ENCODE measurements at places on chromosomes 2 and 18.

DNA sequence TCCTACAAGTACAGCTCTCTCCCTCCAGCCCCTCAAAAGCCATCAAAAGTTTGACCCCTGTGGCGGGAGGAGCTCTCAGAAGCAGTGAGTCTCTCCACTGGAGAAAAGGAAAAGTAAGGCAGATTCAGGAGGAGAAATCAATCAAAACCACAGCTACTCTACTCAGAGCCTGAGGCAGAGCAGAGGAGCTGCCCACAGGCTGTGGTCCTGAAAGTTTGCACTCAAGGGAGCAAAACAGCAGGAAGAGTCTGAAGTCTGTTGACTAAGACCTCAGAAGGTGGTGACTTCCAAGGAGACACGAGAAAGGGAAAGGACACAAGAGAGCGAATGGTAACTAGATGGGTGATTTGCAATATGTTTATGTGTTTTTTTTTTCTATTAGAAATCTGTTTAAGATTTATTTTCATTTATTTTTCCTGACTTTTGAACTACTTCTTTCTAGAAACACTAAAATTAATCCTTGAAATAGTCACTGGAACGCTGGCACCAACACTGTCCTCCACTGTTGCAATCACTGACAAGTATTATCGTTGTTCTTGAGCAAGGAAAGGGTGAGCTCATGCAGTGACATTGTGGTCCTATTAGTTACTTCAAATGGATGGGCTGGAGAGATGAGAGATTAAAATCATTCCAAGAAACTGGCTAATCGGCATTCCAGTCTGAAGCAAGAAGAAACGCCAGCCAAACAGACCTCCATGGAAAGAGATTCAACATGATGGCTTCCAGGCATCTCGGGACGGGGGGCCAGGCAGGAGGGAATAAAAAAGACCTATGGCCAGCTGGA lies 35.8 kb downstream of the PID1 start:
- DNase-seq: no peak

- DNase-seq: no peak
Observed at GRCh38 chr2:135086222-135086621, 34.1 kb downstream of the RAB3GAP1 start.

DNA sequence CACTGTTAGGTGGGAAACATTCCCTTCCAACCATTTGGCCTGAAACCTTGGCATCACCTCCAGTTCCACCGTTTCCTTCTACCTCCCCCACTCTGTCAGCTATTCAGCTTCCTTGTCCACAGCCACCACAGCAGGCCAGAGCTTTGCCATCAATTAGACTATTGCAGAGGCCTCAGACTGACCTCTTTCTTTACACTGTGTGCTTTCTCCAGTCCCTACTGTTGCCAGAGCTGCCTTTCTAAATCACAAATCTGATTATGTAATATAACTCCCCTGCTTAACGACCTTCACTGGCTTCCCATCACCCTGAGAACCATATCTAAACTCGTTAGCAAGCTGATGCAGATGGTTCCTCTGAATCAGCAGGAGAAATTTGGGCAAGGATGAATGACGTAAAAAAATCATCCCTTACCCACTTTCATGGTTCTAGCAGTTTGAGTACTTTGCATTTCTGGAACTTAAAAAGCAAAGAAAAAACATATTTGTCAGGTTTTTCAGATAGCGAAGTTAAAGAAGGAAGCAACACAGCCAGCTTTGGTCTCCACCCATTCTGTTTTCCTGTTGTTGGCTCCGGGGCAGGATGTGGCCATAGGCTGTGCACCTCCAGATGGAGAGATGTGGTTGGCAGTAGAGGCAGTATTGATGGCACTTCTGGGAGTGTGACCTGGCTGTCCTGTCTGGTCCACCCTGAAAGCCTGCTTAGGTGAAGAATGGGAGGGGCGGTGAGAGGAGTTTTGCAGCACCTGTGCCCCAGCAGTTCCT lies 422.1 kb downstream of the PARD3B start:
- DNase-seq: no peak

GRCh38 chr2:46771309-46771708 lies 144.3 kb downstream of the MCFD2 start:
- no peak for DNase-seq

GRCh38 chr2:201127570-201127969 lies 11.6 kb downstream of the CFLAR start:
- DNase-seq: no peak

- no peak for DNase-seq
Observed at GRCh38 chr2:170408461-170409163, 230.7 kb downstream of the MYO3B start.

DNA sequence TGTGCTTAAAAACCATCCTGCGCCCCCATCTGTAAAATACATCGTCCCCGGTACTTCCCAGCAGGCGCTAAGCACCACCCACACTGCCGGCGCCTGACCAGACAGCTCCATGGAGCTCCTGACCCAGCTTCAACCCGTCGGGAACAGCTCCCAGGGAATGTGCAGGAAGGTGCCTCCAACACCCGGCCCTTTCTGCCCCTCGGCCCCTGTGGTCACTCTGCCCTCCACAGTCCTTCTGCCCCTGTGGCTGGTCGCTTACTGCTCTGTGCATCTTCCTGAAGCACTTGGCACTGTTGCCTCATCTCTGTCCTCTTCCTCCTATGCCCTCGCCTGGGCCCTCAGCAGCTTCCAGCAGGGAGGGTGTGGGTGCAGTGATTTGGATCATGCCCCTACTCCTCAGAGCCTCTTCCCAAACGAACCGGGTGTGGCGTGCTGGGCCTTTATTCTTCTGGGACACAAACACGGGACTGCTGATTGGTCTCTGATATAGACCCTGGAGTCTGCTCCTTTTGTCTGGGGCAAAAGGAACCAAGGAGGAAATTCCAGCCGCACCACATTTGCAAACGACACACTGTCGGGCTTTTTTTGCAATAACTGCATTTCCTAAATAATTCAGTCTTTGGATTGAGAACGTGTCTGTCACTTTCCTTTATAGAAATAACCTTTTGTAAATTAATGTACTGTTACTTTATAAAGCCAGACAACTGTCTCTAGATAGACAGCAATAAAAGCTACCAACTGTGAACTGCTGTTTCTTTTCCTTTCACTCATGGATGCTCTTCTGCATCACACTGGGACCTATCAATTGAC lies 65.9 kb downstream of the ADI1 start:
- DNase-seq: no peak

- no peak for DNase-seq
Observed at GRCh38 chr2:172434821-172435605, 7.6 kb downstream of the ITGA6 start.

DNA sequence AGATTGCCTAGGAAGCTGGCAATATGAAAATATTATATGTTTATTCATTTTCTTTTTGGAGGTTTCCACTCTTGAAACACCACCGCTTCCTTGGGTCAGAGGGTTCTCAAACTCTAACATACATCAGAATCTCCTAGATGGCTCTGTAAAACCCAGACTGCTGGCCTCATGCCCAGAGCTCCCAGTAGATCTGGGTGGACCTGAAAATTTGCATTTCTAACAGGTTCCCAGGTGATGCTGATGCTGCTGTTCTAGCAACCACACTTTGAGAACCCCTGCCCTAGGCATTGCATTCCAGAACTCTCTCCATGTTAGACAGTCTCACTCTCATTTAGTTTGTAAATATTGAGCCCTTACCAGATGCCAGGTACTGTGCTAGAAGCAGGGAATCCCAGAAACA lies 139.4 kb downstream of the FAM210A start:
- no peak for DNase-seq

DNA sequence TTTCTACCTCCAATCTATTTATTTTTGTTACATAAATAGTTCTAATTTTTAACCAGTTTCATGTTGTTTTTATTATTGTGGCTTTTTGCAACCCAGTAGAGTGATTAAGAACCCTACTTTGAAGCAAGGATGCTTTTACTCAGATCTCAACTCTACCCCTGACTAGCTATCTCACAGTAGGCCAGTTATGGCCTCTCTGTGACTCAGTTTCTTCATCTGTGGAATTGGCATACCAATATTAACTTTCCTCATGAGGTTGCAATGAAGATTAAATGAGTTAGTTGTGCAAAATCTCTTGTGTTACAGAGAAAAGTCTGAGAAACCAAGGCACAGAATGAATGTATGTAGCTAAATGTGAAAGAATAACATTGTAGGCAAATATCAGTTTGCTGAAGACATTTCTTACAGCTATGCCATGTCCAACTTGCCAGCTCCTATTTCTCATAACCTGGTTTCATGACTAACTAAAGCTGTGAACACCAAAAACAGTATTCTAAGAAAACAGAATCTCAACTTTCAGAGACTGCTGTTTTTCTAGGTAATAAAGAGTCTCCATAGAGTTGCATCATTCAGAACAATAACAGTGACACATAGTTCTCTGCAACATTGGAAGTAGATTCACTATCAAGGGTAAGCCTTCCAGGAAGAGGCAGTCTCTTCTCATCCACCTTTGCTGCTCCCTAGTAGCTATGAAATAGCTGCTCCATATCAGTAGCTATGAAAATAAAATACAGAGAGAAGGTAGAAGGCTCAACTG lies 33.2 kb upstream of the CYTIP start:
- no peak for DNase-seq

GRCh38 chr18:53991805-53992204 lies 232.7 kb downstream of the MBD2 start:
- peak; percentile 18 for DNase-seq

- DNase-seq: no peak
Observed at GRCh38 chr2:16635791-16636699, 29.6 kb downstream of the CYRIA start.

DNA sequence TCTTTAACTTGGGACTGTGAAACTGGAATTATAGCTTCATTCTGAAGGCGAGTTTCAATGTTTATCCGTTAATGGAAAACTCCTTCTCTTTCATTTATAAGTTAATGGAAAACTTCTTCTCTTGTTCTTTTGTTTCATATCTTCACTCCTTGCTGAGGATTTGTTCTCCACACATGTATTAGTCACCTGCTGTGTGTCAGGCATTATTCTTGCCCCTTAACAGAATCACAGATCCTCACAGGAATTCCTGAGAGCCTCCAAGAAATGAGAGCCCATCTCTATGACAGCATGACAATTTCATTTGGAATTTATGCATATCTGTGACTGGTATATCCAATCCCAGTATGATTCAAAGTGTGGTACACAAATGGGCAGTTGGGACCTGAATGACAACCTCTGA lies 545.8 kb downstream of the BCL11A start:
- no peak for DNase-seq

- DNase-seq: no peak
Observed at GRCh38 chr18:13511961-13512577, 214.3 kb downstream of the FAM210A start.

DNA sequence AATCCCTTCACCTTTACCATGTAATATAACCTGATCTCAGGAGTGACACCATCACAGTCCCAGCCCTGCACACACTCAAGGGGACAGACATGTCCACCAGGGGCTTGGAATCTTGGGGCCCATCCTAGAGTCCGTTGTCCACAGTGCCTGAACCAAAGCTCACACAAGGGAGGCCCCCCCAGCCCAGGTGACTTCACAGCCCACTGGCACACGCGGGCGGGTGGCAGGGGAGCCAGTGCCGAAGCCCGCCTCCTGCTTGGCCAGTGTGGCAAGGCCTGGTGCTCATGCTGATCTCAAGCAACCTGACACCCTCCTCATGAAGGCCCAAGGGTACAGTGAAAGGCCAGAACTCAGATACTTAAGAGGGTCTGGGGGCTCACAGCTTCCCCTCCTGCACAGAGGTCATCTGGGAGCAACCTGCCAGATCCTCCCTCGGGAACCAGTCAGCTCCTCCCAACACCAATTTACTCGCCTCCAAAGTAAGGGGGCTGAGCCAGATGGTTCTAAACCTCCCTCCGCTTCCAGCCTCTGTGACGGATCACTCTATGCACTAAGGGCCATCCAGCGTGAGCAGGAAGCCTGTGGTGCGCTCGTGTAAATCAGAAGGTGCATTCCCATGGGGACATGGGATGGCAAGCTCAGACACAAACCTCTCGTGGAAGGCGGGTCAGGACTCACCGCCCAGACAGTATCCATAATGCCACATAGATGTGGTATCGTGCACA lies 3.2 kb upstream of the RAB17 start:
- DNase-seq: no peak

- DNase-seq: peak; percentile 89
Observed at GRCh38 chr18:55243857-55244256, 284.6 kb upstream of the CCDC68 start.

DNA sequence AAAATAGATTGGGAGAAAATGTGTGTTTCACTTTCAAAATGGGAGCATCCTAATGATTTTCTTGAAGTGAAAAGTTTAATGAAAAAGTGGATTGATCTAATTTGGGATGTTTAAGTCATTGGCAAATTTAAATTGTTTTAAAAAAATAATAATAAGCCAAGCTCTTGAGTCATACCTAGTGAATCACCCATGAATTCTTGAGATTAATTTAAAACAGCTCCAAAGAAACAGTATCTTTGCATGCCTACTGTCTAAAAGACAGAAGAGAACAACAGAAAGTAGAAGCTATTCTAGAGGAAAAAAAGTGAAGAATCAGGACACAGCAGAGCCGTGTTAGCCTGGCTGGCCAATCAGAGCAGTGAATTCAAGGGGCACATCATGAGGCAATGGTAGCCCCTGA lies 7.7 kb downstream of the ACVR1C start:
- DNase-seq: no peak

DNA sequence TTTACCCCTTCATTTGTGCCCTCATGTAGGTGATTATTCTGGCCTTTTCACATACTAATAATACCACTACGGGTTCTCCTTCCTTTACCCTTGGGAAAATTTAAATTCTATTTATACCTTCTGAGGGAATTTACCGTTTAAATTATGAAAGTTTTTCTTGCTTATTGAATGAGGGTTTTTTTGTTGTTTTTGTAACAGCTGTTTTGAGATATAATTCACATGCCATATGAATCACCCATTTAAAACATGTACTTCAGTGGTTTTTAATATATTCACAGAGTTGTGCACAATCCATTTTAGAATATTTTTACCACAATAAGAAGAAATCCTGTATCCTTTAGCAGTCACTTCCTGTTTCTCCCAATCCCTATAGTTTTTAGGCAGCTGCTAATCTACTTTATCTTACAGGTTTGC lies 54.7 kb downstream of the EML4 start:
- no peak for DNase-seq

- no peak for DNase-seq
Observed at GRCh38 chr18:46899274-46899948, 17.9 kb downstream of the PIAS2 start.

- DNase-seq: no peak
Observed at GRCh38 chr2:116435648-116436047, 1378.8 kb upstream of the DDX18 start.

- no peak for DNase-seq
Observed at GRCh38 chr2:47799031-47799609, 16.2 kb downstream of the MSH6 start.

DNA sequence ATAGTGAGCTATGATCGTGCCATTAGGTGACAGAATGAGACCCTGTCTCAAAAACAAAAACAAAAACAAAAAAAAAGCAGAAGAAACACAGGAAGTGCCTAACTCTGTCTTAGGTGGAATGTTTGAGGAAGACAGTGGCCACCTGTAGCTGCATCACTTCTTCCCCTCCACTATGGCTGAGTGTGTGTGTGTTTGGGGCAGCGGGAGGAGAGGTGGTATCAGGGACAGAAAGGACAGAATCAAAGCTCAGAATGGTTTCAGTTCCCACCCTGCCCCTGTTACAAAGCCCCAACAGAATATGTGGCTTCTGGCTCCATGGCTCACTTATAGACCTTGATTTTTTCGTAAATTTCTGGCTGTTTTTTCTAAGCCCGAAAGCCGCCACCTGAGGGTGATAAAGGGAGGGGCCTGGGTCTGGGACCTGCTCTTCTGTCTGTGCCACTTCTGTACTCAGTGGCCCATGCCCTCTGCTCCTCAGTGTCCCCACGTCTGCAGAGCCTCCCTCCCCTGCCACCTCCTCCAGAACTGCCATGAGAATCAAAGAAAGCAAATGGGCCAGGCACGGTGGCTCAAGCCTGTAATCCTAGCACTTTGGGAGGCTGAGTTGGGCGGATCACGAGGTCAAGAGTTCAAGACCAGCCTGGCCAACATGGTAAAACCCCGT lies 27.4 kb downstream of the SERTAD2 start:
- no peak for DNase-seq

Measured in muscle of back (tissue), 13 donors.